ENCODE measurements at places on chromosomes 16 and 17. TPM values are rescaled to one million over a fixed set of nuclear protein-coding genes. Genes with fewer than 3 reads are reported as not detected.

GRCh38 chr17:38558728-38559050 is 47.1 kb downstream of the SRCIN1 start:
- H3K36me3 ChIP-seq = no peaks in the 10 kb centered on the region
- no peak overlapping the region for H3K27ac ChIP-seq
- H3K27me3 ChIP-seq = no peaks in the 10 kb centered on the region
- peaks cover 9% of the 10 kb centered on the region for H3K4me1 ChIP-seq
- peak overlapping the region; percentile 45 for H3K4me3 ChIP-seq

The SLC13A2 gene
- polyA plus RNA-seq = not detected

The PRSS33 gene
- 0.05 TPM for polyA plus RNA-seq

GRCh38 chr16:11572301-11572995 is 14.3 kb downstream of the LITAF start:
- peak overlapping the region; percentile 19 for H3K27ac ChIP-seq
- no peaks in the 10 kb centered on the region for H3K36me3 ChIP-seq
- H3K27me3 ChIP-seq = no peaks in the 10 kb centered on the region
- DNase-seq = no peak

Measured in pancreas (tissue), 10 donors.